ENCODE measurements at places on chromosomes 1 and 21. TPM values are rescaled to one million over a fixed set of nuclear protein-coding genes. Genes with fewer than 3 reads are reported as not detected.

AKR7A3 gene
- 0.37 TPM for total RNA-seq

LCE3D gene
- not detected for total RNA-seq

LIPI gene
- total RNA-seq: not detected

RPAP2 gene
- 10.2 TPM for total RNA-seq

RNU1-1 gene
- total RNA-seq: 3,030 TPM

S100A7 gene
- not detected for total RNA-seq

ZNF593OS gene
- not detected for total RNA-seq

EPHX1 gene
- total RNA-seq: 31.7 TPM

C1orf226 gene
- under 0.01 TPM for total RNA-seq

XCL1 gene
- not detected for total RNA-seq

AKT3 gene
- 23.5 TPM for total RNA-seq

ACADM gene
- total RNA-seq: 22.2 TPM

DCST1 gene
- total RNA-seq: not detected

C1orf105 gene
- total RNA-seq: not detected

CDC42SE1 gene
- total RNA-seq: 42.8 TPM

CELSR2 gene
- total RNA-seq: 1.5 TPM

RIMKLA gene
- total RNA-seq: under 0.01 TPM

FCRL4 gene
- not detected for total RNA-seq

FMN2 gene
- total RNA-seq: 3.2 TPM

AMY1B gene
- total RNA-seq: not detected

All from smooth muscle cell of bladder (primary cell).